Placental pericyte (primary cell): ENCODE measurements at places on chromosomes 4 and X. TPM values are rescaled to one million over a fixed set of nuclear protein-coding genes. Genes with fewer than 3 reads are reported as not detected.

AFAP1 gene
- total RNA-seq, result 97.8 and 118 TPM in 2 replicates

PLXNB3 gene
- 4.0 and 4.6 TPM in 2 replicates for total RNA-seq

MAGEB17 gene
- not detected in 2 replicates for total RNA-seq

DDX3X gene
- total RNA-seq, result 245 and 282 TPM in 2 replicates

SSX4 gene
- not detected in 2 replicates for total RNA-seq

AVPR2 gene
- not detected in 2 replicates for total RNA-seq

NUDT9 gene
- total RNA-seq, result 7.9 and 11.2 TPM in 2 replicates

TCEAL7 gene
- 0.44 and 11.7 TPM in 2 replicates for total RNA-seq

TBX22 gene
- not detected in 2 replicates for total RNA-seq

EDNRA gene
- total RNA-seq, result 1.3 and 13.2 TPM in 2 replicates

SOWAHB gene
- 0.29 TPM in 1 of 2 replicates, not detected in the other for total RNA-seq

FGFBP2 gene
- total RNA-seq, result not detected in 2 replicates

ATP1B4 gene
- total RNA-seq, result not detected in 2 replicates

ENPEP gene
- total RNA-seq, result 0.44 and 1.1 TPM in 2 replicates

POU4F2 gene
- not detected in 2 replicates for total RNA-seq

PRKG2 gene
- 0.72 TPM in 1 of 2 replicates, not detected in the other for total RNA-seq

PRRG3 gene
- not detected in 2 replicates for total RNA-seq

NDUFA1 gene
- total RNA-seq, result 29.1 and 63.2 TPM in 2 replicates

AIMP1 gene
- 21.8 and 26.3 TPM in 2 replicates for total RNA-seq

TLR1 gene
- total RNA-seq, result 0.44 and 1.1 TPM in 2 replicates

ADH1C gene
- total RNA-seq, result not detected in 2 replicates

LNX1 gene
- total RNA-seq, result 0.86 and 2.0 TPM in 2 replicates

MAGEA4 gene
- not detected in 2 replicates for total RNA-seq

WDR17 gene
- 0.57 and 0.66 TPM in 2 replicates for total RNA-seq

ADGRG4 gene
- not detected in 2 replicates for total RNA-seq

UGT2B10 gene
- total RNA-seq, result not detected in 2 replicates

MND1 gene
- 2.0 and 5.7 TPM in 2 replicates for total RNA-seq

ANXA5 gene
- 697 and 734 TPM in 2 replicates for total RNA-seq

ETDB gene
- total RNA-seq, result not detected in 2 replicates
